ENCODE measurements at places on chromosomes 2 and 18.

DNA sequence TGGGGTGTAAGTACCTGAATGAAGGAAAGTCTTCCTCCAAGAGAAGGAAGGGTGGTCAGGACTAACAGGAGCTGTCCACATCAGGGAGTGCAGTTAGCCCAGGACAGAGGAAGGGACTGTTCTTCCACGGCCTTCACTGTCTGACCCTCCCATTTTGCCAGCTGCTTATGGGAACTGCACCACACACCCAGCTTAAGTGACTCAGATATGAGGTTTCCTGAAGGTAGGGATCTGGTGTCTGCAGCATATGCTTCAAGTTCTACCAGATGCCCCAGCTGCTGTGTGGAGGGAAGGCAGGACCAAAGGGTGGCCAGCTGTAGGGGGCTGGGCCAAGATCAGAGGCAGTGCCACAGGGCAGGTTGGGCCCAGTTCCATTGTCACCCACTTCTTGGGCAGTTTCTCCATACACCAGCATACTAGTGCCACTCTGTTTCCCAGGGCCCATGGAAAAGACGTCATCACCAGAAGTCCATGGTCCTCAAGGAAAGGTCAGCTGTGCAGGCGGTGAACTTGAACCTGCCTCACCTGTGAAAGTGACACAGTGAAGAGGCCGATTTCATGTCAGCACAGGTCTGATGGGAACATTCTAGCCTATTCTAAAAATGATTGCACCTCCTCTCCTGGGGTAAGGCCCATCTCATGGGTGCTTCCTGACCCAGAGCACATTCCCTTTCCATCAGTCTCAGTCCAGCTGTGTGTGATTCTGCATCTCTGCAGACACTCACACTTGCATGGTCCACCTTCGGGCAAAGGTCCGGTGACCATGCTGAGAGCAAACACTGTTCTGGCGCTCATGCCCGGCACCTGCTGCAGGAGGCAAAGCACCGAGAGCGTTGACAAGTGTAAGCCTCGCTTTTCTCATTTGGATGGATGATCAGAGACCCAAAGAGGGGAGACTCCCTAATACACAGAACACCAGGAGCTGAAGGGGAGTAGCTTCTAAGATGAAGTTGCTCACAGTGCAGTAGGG, 68.0 kb downstream of the ACAA2 start:
- no peak for DNase-seq

- no peak for DNase-seq
Measured at GRCh38 chr18:58344861-58345463, 283.9 kb downstream of the ALPK2 start.

DNA sequence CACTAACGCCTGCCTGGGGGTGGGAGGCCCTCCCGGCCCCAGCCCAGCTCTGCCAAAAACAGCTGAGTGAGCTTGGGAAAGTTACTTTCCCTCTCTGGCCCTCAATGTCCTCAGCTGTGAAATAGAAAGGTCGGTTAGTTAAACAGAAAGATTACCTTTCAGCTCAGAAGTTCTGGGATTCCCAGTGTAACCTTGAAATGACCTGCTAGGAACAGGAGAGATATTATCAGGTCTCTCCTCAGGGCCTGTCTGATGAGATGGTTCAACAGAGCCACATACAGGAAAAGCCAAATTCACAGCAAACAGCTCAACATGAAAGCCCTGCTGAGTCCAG, 68.8 kb downstream of the LBH start:
- DNase-seq = no peak

- no peak for DNase-seq
Measured at GRCh38 chr2:174066871-174067270, 101.7 kb upstream of the SP3 start.

DNA sequence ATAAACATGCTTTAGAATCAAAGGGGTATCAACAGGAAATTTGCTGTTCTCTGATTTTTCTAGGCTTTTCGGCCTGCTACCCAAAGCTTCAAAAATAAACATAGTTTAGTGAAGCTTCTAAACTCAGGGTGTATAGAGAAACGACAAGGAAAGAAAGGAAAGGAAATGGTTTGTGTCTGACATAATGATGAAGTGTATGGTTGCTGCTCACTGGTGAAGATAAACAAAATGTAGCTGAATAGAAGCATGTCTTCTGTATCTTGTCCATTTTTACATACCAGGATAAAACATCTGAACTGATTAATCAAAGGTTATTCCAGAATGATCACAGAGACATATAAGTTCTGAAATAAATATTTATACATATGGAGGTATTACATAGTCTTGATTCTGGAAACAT, 1324.6 kb upstream of the NRXN1 start:
- DNase-seq = no peak

DNA sequence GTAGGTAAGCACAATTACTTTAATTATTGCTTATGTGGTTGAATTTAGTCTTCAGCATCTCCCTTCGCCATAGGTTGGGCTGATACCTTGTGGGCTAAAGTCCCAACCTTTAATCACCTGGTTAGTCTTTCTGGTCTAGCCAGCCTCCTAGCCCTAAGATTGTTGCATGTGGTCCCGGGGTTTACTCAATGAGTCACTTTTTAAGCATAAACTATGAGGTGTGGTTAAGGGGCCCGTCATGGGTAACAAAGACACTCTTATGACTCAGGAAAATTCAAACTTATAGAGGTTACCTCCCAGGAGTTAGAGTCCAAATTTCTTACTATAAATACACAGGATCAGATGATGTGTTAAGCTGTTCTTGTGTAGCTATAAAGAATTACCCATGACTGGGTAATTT, 841.6 kb downstream of the TRIB2 start:
- DNase-seq = peak; percentile 88

- no peak for DNase-seq
Measured at GRCh38 chr2:160660741-160661140, 167.1 kb upstream of the RBMS1 start.

GRCh38 chr2:216474925-216475670, 23.5 kb upstream of the RPL37A start:
- no peak for DNase-seq

- DNase-seq = no peak
Measured at GRCh38 chr2:70008290-70008689, 46.9 kb upstream of the ASPRV1 start.

GRCh38 chr18:37551846-37552245, 13.8 kb downstream of the CELF4 start:
- DNase-seq = no peak

DNA sequence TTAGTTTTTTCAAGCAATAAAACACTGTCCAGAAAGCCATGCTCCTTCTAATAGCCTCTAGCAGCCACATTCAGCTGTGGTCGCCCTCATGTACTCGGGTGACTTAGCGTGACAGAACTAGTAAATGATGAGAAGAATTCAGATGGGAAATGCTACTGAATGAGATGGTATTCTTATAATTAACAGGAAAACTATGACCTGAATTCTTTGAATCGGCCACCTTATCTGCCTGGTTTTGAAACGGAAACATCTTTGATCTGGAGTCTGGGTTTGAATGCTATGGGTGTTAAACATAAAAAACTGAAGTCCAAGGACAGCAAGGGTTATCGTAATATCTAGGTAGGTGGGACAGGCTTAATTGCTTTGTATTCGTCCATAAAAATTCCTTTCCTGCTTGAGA, 138.8 kb upstream of the DNMT3A start:
- no peak for DNase-seq

DNA sequence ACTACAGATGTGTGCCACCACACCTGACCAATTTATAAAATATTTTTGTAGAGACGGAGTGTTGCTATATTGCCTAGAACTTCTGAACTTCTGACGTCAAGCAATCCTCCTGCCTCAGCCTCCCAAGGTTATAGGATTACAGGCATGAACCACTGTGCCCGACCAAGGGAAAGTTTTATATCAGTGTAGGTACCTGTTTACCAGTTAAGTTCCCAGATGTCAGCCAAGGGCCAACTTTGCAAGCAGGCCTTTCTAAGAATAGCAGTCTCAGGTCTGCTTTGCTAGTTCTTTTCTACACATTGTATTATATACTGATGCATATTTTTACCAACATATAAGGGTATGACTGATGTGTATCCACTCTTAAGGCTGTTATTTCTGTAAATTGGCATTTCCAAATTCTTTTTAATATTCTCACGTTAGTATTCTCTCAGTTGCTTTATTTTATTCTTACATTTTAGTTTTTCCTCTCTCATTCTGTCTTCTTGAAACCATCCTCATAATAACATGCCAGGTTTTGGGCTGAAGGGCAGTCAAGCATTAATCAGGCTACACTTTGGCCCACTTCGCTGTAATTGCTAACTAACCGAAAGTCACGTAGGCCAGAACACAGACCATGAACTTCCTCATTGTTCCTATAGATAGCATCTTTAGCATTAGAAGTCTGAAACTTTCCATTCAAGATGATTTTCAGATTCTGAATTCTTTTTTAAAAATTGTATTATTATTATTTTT, 25.0 kb upstream of the CXXC1 start:
- no peak for DNase-seq

GRCh38 chr18:39591649-39592048, 2026.1 kb upstream of the CELF4 start:
- no peak for DNase-seq

DNA sequence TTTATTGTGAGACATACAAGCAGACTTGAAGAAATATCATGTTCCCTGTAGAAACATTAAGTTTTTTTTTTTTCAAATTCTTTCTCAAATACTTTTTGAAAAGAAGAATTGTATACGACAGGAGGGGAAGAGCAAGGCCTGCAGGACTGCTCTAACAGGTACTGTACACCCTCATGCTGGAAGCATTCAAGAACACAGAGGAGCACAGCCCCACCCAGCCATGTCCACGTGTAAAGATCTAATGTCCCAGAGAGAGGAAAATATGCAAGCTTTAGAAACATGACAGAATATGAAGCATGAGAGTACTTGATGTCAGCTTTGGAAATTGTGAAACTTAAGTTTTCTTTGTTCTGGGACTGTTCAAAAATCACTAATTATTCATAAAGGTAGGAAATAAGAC, 191.6 kb downstream of the TTC32 start:
- no peak for DNase-seq

DNA sequence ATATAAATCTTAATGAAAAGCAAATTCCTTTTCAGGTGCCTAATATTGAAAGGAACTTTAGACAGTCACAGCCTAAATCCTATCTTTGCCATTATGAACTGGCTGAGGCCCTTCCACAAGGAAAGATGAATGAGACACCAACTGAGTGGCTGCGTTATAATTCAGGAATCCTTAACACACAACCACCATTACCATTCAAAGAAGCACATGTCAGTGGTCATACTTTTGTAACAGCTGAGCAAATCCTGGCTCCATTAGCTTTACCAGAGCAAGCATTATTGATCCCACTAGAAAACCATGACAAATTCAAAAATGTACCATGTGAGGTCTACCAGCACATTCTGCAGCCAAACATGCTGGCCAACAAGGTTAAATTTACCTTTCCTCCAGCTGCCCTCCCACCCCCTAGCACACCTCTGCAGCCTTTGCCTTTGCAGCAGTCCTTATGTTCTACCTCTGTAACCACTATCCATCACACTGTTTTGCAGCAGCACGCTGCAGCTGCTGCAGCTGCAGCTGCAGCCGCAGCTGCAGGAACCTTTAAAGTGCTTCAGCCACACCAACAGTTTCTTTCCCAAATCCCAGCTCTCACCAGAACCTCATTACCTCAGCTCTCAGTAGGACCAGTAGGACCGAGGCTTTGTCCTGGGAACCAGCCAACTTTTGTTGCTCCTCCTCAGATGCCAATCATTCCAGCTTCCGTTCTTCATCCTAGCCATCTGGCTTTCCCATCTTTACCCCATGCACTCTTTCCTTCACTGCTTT, 340.1 kb downstream of the ZNF804A start:
- peak; percentile 8 for DNase-seq

- DNase-seq = no peak
Measured at GRCh38 chr2:199018826-199019225, 438.9 kb downstream of the SATB2 start.

DNA sequence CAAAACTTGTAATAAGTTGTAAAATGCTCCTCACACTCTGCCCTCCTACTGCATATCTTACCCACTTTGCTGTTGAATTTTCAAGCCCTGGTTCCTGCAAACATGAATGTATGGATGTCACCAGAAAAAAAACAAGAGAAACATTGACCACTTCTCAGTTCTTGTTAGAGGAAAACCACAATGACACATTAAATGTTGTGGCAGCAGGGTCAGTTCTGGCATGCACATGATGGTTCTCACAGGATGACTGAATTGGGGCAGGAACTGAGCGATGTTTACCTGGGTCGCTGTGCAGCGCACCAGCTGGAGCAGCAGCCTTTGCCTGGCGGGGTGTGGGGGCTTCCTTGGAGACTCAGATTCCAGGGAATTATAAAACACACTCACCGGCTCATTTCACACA, 14.0 kb upstream of the PRKCE start:
- peak; percentile 39 for DNase-seq

DNA sequence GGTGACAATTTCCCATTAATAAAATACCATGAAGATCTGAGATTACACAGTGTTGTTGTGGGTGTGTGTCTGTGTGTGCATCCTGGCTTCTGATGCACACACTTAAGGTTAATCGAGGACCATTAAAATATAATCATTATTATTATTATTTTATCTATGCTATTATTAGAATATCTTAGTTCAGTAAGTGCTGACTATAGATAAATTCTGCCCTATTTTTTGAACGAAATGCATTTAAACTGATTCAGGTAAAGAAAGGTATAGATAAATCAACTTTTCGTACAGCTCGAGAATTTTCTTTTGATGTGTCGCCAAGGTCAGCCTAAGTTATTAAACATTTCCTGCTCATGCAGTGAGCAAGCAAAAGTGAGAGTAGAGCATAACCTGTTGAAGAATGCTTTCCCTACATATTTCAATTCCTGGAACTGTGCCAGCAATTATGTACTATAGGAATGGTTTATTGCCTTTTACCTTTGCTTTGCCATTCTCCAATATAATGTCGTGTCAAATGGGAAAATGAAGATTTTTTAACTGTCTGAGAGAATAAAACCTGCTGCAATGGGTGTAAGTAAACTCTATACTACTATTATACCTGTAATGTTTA, 25.8 kb downstream of the KCNJ3 start:
- DNase-seq = no peak

DNA sequence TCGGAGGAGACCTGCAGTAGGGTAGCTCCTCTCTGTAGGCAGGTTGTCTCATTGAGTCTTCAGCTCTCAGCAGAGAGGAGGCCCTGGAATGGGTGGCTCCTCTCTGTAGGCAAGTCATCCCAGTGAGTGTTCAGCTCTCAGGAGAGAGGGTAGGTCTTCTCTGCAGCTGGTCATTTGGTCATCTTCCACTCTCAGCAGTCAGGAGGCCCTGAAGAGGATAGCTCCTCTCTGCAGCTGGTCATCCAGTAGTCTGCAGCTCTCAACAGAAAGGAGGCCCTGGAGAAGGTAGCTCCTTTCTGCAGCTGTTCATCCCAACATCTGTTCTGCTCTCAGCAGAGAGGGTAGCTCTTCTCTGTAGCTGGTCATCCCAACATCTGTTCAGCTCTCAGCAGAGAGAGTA, 26.0 kb upstream of the RUFY4 start:
- DNase-seq = no peak

GRCh38 chr2:102048465-102048864, 56.7 kb downstream of the IL1R2 start:
- DNase-seq = no peak
